ENCODE measurements at places on chromosomes 2 and 18.

GRCh38 chr18:25062720-25063119 lies 289.2 kb downstream of the ZNF521 start:
- DNase-seq, result no peak

GRCh38 chr18:22032392-22032961 lies 136.9 kb upstream of the GATA6 start:
- DNase-seq, result no peak

DNA sequence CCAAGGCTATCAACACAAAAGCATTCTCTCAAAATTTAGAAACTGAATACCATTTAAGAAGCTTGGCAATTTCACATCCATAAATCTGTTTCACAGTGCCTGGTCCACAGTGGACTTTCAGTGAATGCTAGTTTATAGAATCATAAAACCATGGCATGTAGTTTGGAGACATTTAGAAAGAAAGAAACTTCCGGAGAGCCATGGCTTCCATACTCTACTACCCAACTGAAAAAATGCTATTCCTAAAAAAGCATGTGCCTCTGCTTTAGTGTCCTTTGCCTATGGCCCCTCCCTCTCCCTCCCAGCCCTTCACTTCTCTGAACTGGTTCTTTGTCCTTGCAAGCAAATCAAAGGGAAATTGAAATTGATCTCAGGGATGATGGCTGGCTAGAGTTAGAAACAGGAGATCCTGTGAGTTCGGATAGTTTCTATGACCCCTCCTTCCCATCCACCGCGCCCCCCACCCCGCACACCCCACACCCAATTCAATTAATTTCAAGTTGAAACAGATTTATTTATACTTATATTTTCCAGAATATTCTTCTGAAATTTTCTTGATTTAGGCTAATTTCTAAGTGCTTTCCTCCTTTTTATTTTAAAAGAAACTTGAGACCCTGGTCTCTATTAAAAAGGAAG lies 248.3 kb downstream of the TRIB2 start:
- no peak for DNase-seq

DNA sequence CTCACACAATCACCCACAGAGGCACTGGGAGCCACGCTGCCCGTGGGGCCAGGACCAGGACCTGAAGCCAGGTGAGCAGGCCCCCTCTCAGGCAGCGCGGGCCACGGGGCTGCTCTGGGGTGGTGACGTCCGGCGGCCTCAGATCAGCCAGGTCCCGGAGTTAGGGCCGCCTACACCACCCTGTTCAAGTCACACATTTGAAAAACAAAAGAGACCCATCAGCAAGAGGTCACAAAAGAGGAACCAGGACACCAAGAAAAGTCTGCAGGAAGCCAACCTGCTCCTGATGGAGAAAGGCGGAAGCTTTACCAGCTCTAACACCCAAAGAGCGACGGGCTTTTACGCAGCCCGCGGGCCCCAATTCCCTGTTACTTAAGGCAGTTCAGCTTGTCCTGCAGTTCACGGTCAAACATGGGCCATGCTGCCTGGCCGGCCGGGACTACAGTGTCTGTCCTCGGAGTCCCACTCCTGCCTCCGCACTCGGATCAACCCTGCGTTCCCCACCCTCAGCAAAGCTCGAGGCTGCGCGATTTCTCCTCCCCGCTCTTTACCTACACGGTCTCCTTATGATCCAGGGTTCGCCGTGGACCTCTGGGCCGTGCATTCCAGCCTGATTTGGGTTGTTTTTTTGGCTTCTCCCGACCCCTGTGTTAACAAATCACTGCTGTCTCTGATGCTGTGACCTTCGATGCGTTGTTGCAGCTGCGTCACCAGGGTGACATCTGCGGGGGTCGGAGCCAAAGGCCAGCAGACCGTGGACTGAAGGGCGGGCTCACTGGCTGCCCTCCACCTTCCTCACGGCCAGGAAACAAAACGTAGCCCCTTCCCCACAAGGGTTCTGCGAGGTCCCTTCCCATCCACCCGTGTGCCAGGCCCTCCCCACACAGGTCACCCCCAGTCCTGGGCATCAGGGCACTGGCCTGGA lies 31.0 kb downstream of the SNORC start:
- no peak for DNase-seq

- no peak for DNase-seq
Measured at GRCh38 chr2:36667931-36668330, 28.6 kb upstream of the VIT start.

DNA sequence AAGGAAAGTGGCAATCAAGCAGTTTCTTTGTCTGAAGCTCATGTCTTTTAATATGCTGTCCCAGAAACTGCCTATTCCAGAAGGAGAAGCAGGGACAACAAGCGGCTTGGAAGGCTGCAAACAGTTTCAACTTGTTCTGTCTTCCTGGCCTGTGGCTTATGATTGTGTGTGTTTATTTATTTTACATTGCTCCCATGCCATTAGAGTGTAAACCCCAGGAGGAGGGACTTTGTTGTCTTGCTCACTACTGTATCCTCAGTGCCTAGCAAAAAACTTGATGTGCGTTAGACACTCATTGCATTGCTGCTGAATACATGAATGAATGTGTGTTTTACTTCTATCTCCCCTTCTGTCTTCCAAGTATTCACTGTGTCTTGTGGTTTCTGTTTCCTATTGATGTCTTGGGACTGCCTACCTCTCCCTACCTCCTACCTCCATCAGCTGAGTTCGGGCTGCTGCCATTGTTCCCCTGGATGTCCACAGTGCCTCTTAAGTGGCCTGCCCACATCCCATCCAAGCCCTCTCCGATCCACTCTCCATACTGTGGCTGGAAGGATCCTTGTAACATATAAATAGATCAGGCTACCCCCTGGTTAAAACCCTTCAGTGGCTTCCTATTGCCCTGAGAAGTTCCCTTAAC lies 261.4 kb downstream of the DYSF start:
- DNase-seq, result no peak

DNA sequence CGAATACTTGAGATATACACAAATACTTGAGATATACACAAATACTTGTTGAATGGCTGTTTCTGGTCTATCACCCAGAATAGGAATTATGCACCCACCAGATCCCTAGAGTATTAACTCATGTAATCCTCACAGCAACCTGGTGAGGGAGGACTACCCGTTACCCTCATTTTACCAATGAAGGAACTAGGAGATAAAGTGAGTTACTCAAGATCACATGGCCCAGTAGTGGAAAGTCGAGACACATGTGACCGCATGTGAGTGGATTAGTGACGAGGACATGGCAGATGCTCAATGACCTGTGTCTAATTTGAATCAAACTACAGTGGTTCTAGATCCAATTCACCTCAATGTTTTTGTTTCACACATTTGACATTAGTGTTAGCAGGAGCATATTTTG lies 2.4 kb downstream of the MOGAT1 start:
- DNase-seq, result no peak

- DNase-seq, result no peak
Measured at GRCh38 chr18:40341701-40342100, 1613.3 kb upstream of the PIK3C3 start.

- DNase-seq, result no peak
Measured at GRCh38 chr18:37565101-37565976, at the start of gene CELF4. CELF4 (minus strand) TSS chr18:37565798.

DNA sequence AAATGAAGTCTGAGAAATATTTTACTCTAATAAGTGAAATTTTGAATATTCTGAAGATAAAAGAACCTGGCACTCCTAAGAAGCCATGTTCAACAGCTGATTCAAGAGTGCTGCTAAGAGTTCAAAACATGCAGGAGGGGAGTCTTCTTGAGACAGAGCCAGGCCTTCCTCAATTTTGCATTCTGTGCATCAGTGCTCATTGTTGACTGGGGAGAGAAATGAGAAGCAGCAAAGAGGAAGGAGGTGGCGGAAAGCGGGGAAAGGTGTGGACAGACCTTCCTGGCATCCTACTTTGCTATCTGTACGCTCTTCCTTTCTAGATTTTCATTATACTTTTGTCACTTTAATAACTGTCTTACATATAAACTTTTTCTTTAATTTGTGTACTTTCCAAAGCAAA lies 29.7 kb upstream of the TXNDC2 start:
- DNase-seq, result no peak

GRCh38 chr18:49013961-49014604 lies 63.3 kb upstream of the SMAD7 start:
- DNase-seq, result no peak

GRCh38 chr2:180523621-180524340 lies 456.6 kb upstream of the UBE2E3 start:
- DNase-seq, result no peak

DNA sequence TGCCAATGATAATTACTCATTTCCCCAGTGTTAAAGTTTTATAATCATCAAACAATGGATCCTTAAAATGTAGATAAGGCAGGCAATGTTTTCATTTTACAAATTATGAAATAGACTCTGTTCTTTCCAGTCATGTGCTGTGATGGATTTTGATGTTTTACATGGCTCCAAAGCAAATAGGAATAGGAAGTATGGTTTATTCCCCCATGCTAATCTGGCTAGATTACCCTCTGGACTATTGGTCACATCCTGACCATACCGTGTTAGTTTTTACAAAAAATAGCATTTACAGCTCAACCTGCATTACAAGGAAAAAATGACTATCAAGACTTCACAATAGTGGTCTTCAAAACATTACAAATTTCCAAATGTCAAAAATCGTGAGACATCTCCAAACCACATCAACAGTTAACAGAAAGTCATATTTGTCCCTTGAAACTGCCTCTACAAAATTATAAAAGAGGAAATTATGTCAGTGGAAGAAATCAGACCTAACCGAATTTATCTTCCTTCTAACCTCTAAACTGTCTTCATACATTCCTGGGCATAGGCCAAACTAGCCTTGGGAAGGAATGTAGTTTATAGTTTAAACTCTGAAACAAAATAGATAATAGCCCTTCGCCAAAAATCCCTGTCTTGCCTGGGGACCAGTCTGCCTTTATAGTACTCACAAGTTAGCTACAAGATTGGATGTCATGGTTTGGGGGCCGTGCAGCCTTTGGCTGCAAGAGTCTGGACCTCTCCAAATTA lies 1941.2 kb upstream of the CELF4 start:
- DNase-seq, result no peak

GRCh38 chr18:62998443-62998842 lies 283.1 kb downstream of the PHLPP1 start:
- no peak for DNase-seq

- DNase-seq, result no peak
Measured at GRCh38 chr2:7951490-7951889, 730.4 kb upstream of the ID2 start.
